Stimulated activated CD4-positive, alpha-beta T cell treated with anti-CD3 and anti-CD28 coated beads, Interleukin-4, amount 100 ng/mL, for 1 hour (primary cell): ENCODE measurements at places on chromosomes 12 and 14.
A peak's percentile ranks its signal among the peaks of the same experiment; 100 is the strongest.

DNA sequence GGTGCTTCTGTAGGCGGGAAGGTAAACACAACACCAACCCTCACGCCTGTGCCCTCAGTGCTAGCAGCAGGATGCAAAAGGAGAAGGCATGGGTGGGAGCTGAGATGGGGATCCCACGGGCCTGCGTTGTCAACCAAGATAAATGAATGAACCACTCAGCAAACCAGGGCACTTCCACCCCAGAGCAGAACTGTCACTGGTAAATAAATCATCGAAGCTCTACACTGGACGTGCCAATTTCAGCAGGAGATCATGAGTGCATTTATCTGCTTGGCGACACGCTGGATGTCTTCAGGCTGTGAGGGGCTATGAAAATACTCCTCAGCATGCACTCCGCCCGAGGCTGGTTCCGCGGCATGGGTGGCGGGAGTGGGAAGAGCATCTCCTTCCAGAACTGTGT lies 33.2 kb downstream of the HSPB8 start:
- no peak for DNase-seq

- DNase-seq: peak; percentile 48
These were observed 790 bp downstream of the BTG1 start for GRCh38 chr12:92144631-92145480.

- DNase-seq: no peak
These were observed 249.9 kb upstream of the FLRT2 start for GRCh38 chr14:85280074-85280473.

- DNase-seq: no peak
These were observed 63.4 kb downstream of the DACT1 start for GRCh38 chr14:58701156-58701555.

DNA sequence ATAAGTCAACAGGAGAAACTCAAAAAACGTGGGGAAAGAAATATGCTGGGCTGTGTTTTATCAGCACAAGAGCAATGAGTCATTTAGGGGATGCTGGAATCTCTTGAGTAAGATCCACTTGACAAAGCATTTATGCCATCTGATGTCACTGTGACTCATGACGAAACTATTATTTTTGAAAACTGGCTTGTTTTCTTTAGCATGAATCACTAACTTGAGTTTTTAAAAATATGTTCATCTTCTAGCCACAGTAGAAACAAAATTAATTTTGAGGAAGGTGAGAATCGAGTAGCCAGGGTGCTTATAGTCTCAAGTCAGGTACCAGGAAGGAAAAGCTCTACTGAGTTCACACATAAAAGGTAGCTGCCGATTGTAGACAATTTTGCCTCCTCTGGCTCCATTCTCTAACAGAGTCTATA lies 456.2 kb upstream of the MGAT4C start:
- no peak for DNase-seq

DNA sequence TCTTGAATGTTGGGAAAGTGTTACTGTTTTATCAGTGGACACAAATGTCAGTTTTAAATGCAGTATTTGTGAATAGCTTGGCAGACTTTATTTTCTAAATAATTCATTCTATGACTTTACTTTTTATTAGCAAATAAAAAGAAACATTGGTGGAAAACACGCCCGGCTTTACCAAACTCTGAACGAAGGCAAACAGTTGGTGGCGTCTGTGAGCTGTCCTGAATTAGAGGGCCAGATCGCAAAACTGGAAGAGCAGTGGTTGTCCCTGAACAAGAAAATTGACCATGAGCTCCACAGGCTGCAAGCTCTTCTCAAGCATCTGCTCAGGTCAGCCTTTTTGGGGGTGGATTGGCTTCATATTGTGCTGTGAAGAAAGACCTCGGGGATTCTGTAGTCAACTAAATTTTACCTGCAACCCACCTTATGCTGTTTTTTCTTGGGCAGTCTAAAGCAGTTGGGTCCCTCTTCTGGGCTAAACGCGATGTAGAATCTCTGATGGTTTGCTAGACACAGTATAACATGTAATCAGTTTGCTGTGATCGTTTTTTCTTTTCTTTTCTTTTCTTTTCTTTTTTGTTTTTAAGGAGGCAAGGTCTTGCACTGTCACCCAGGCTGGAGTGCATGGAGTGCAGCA lies 156.4 kb downstream of the ESR2 start:
- no peak for DNase-seq

- no peak for DNase-seq
These were observed 2.9 kb upstream of the CLBA1 start for GRCh38 chr14:104982548-104983230.

DNA sequence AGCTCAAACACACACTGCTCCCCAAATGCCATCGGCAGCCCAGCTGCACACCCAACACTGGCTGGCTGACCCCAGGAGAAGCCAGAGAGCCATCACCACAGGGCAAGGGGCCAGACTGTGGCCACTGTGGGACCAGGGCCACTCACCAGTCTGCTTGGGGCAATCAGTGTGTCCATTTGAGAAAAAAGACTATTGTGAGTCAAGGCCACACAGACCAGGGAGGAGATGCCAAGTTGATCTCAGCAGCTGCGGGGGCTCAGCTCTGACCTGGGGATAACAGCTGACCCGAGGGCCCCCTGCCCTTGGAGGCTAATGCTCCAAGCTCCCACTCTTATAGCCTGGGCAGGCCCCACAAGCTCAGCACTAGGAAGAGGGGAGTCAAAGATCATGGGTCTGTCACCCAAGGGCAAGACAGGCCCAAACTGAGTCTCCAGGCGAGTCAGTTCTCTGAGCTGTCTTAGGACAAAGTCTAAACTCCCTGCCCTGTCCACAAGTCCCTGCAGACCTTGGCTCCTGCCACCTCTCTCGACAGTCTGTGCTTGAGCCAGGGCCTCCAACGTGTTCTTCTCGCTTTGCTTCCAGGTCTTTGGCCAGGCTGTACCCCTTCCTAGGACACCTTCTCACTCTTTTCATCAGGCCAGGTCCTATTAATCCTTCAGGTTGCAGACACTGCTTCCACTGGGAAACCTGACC lies 30.1 kb upstream of the PNMA1 start:
- DNase-seq: no peak

DNA sequence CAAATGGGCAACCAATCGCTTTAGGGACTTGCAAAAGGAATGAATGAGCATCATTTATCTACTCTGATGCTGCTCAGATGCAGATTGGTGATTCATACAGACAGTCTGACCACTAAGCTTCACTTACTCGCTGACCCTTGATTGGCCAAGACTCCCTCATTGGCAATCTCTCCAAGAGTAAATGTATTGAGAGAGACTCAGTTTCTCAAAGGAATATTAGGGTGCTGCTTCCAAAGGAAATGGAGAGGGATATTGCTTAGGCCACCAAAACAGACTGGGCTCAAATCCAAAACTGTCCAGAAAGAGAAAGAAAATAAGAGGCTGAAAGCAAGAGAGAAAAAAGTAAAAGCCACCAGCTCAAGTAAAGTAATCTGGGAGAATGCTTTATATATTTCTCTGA lies 785.2 kb downstream of the GALC start:
- DNase-seq: no peak

GRCh38 chr12:94458877-94459727 lies 565 bp downstream of the CEP83 start:
- DNase-seq: no peak

- no peak for DNase-seq
These were observed 15.0 kb downstream of the CEP170B start for GRCh38 chr14:104879983-104880565.

DNA sequence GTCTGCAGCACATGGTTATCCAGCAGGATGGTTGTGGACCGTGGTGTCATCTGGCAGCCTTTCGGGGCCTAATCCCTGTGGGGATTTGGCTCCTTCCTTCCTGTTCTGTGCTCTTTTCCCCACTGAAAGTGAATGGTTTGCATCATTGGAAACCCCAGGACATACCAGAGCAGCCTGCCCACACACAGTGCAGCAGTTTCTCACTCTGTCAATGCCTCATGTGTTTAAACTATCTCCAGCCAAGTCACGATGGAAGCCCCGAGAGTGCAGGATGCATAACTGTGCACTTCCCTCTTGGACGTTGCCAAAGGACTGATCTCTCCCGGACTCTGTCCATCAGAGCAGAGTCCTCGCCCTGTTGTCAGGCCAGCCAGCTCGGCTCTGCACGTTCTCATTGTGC lies 29.0 kb upstream of the AMN start:
- no peak for DNase-seq

GRCh38 chr14:61379639-61380184 lies 58.3 kb downstream of the PRKCH start:
- DNase-seq: no peak

- no peak for DNase-seq
These were observed 125.4 kb downstream of the SLC38A6 start for GRCh38 chr14:61106271-61106958.

GRCh38 chr14:94288610-94289465 lies 4.2 kb downstream of the SERPINA10 start:
- DNase-seq: no peak

- DNase-seq: no peak
These were observed 445.7 kb upstream of the SYT1 start for GRCh38 chr12:78418919-78419318.

DNA sequence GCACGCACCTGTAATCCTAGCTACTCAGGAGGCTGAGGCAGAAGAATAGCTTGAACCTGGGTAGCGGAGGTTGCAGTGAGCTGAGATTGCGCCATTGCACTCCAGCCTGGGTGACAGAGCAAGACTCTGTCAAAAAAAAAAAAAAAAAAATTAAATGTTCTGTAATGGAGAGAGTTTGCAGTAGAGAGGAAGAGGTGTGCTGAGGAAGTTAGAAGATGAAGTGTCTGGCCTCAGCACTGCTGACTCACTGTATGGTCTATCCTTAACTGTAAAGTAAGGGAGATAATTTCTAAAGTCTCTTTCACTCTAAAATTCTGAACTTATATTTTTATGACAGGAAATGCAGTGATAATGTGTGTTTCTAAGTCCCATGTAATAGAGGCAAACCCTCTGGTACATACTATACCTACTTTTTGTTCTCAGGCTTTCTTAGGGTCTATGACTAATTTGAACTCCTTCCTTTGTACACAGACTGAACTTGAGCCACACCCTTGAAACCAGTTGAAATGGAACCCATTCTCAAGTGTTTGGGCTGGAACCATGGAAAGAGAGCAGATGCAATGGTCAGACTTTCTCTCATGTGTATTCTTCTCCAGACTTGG lies 278.1 kb upstream of the FAR2 start:
- DNase-seq: no peak

DNA sequence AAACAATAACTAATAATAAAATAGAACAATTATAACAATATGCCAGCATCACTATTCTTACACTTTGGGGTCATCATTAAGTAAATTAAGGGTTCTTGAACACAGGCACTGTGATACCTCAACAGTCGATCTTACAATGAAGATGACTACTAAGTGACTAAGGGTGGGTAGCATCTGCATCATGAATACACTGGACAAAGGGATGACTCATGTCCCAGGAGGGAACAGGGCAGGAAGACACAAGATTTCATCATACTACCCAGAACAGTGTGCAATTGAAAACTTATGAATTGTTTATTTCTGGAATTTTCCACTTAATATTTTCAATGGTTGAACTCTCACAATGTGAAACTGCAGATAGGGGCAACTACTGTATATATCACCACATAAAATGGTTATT lies 19.7 kb downstream of the TSPAN19 start:
- no peak for DNase-seq

- no peak for DNase-seq
These were observed 506 bp upstream of the NAP1L1 start for GRCh38 chr12:76084863-76085519.

- no peak for DNase-seq
These were observed 57.8 kb downstream of the GALNT16 start for GRCh38 chr14:69317780-69318179.

DNA sequence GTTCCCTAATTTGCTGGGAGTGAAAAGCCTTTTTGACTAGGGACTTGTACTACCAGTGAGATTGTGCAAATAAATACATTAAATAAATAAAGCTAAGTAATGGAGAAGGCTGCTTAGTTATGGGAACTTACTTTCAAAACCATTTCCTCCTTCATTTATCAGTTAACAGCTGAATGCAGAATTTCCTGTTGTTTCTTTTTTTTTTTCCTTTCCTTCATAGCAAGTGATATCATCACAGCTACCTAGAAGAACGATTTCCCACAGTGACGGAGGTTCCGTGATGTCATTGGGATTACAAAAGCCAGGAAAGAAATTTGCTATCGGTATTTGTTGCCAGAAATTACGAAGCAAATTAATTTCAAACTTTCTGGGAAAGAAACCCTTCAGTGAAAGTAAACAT lies 42.1 kb upstream of the SOCS2 start:
- no peak for DNase-seq

GRCh38 chr14:77347751-77348150 lies 26.9 kb downstream of the GSTZ1 start:
- DNase-seq: no peak

DNA sequence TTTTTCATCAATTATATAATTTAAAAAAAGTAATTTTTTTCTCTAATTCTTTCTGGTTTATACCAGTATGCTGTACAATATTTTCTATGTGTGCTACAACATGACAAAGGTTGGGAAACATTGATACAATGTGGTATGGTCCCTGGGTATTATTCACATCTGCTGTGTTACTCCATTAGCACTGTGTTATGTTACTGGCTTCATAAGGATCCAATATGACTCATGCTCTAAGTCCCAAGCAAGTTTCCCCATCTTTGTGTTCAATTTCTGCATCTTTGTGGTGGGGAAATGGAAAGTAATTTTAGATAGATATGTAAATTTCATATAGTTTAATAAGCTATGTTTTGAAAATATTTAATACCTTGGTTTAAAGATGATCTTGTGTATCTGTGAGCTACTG lies 35.8 kb downstream of the FBXO33 start:
- DNase-seq: no peak

- no peak for DNase-seq
These were observed 55.8 kb downstream of the DAD1 start for GRCh38 chr14:22533057-22533704.

DNA sequence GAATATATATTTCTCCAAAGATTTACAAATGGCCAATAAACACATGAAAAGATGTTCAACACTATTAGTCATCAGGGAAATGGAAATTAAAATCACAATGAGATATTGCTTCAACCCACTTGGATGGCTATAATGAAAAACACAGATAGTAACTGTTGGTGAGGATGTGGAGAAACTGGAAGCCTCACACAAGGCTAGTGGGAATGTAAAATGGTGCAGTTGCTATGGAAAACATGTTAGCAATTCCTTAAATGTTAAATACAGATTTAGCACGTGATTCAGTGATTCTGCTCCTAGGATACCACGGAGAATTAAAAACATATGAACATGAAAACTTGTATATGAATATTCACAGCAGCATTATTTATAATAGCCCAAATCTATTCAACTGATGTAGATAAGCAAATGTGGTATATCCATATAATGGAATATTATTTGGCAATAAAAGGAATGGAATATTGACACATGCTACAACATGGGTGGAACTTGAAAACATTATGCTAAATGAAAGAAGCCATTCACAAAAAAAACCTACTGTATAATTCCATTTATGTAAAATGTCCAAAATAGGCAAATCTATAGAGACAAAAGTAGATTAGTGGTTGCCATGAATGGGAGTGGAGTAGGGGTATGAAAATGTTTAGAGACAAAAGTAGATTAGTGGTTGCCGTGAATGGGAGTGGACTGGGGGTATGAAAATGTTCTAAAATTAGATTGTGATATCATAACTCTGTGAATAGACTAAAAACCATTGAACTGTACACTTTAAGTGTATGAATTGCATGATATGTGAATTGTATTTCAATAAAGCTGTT lies 227.1 kb upstream of the DDHD1 start:
- no peak for DNase-seq

- no peak for DNase-seq
These were observed 393.6 kb downstream of the DPF3 start for GRCh38 chr14:72500234-72500838.

- DNase-seq: no peak
These were observed 748 bp downstream of the MAPKAPK5 start for GRCh38 chr12:111842556-111843396.

GRCh38 chr14:104803912-104804410 lies 3.1 kb downstream of the ZBTB42 start:
- no peak for DNase-seq

- DNase-seq: no peak
These were observed 104.3 kb upstream of the PPFIA2 start for GRCh38 chr12:81863406-81863805.
